ENCODE measurements at places on chromosomes 6 and 20. TPM values are rescaled to one million over a fixed set of nuclear protein-coding genes. Genes with fewer than 3 reads are reported as not detected.

- DNase-seq = no peak
Measured at GRCh38 chr6:6379573-6379972, 59.1 kb upstream of the F13A1 start.

DNA sequence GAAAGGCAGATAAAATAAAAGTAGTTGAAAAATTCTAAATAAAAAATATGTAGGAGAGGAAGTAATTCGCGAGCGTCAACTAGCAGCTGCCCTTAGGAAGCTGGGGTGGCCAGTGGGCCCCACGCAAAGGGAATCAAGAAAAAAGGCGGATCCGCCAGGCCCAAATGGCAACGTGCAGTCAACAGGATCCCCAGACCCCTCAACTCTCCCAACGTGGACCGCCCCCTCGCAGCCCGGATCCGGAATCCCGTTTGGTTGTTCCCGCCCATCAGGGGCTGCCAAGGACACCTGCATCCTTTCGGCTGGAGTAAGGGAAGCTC is 296 bp downstream of the DZANK1 start:
- DNase-seq = no peak

The GSTA2 gene
- not detected for total RNA-seq

The PERP gene
- total RNA-seq = 11.4 TPM
